ENCODE measurements at places on chromosomes 5 and 9. TPM values are rescaled to one million over a fixed set of nuclear protein-coding genes. Genes with fewer than 3 reads are reported as not detected.

DNA sequence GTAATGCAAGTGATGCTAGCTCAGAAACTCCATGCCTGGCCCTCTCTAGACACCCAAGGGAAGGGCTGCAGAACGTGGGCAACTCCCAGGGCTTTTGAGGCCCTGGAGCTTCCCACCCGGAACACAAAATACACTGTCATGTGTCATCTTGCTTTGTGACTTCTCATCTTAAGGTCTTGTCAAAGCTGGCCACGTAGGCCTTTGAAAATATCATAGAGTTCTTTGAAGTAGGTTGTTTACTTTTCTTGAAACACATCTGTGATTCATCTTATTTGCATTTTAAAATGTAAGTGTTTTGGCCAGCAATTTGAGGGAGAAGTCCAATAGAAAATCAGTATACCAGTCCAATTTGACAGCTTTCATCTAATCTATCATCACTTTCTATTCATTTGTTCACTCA lies 40.2 kb upstream of the PALM2AKAP2 start:
- DNase-seq, result no peak

DNA sequence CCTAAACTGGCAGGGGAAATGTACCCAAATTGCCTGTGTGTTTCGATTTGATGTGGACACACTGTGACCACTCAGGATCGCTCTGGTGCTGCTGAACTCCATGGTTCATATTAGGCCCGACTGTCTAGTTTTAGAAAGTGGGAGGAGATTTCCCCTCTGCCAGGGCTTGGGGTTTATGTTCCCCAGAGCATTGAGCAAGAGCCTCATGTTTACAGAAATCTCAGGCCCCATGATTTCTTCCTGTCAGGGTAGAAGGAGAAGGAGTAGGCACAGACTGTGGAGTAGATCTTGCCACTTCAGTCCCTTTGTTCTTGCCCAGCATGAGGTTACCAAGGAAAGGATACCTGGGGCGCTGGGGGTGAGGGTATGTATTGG lies 40.8 kb upstream of the GLRX start:
- no peak for DNase-seq

- no peak for DNase-seq
Measured at GRCh38 chr5:33367416-33367815, 73.3 kb upstream of the TARS1 start.

DNA sequence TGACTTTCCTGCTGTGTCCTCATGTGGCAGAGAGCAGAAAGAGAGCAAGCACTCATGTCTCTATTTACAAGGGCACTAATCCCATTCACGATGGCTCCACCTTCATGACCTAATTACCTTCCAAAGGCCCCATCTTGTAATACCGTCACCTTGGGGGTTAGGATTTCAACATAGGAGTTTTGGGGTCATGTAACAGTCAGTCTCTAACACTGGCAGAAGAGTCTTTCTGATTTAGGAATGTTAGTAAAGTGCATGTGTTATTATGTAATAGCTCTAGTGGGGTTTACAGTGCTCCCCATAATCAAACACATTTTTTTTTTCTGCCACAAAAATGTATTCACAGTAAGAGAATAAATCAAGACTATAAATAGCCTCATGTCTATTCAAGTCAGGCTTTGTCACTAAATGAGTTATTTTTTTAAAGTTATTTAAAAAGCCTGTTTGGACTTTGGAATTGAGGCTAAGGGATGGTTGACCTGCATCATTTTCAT lies 19.1 kb downstream of the GALNT10 start:
- DNase-seq, result no peak

Gene FCHO2
- total RNA-seq, result 51.5 TPM

Gene C5orf58
- total RNA-seq, result not detected

Measured in ureter (tissue), 1 donor.